ENCODE measurements at places on chromosomes 3 and 15. TPM values are rescaled to one million over a fixed set of nuclear protein-coding genes. Genes with fewer than 3 reads are reported as not detected.

Gene MME
- 41.0 TPM for total RNA-seq

DNA sequence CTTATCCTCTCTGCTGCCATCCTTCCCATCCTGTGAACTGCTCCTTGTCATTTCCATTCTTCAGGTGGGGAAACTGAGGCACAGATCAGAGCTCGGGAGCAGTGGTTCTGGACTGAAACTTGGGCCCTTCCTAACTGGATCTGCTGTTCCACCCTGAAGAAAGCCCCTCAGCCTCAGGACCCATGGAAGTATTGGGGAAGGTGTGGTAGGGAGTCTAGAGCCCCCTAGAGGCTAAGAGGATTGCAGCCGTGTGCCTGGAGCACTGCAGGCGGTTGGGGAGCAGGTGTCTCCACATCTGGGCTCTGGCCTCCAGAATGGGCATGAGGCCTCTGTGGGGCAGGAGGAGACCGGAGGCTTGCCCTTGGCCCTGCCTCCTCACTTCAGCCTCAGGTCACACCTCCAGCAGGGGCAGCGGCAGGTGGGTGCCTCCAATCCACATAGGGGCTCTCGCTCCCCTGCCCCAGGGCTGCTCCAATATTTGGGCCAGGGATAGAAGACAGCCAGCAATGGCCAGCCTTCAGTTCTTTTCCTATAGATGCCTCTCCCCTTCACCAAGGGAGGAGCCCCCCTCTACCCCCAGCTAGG is 28.1 kb downstream of the DNAJB8 start:
- H3K27ac ChIP-seq = no peak overlapping the region
- DNase-seq = no peak
- no peak overlapping the region for H3K4me3 ChIP-seq
- no peaks in the 10 kb centered on the region for H3K4me1 ChIP-seq

- H3K36me3 ChIP-seq = no peaks in the 10 kb centered on the region
- H3K27ac ChIP-seq = peak overlapping the region; percentile 13
- no peaks in the 10 kb centered on the region for H3K27me3 ChIP-seq
- no peak overlapping the region for H3K4me3 ChIP-seq
- peak; percentile 48 for DNase-seq
These were observed 37.4 kb downstream of the FILIP1L start for GRCh38 chr3:100076731-100077529.

DNA sequence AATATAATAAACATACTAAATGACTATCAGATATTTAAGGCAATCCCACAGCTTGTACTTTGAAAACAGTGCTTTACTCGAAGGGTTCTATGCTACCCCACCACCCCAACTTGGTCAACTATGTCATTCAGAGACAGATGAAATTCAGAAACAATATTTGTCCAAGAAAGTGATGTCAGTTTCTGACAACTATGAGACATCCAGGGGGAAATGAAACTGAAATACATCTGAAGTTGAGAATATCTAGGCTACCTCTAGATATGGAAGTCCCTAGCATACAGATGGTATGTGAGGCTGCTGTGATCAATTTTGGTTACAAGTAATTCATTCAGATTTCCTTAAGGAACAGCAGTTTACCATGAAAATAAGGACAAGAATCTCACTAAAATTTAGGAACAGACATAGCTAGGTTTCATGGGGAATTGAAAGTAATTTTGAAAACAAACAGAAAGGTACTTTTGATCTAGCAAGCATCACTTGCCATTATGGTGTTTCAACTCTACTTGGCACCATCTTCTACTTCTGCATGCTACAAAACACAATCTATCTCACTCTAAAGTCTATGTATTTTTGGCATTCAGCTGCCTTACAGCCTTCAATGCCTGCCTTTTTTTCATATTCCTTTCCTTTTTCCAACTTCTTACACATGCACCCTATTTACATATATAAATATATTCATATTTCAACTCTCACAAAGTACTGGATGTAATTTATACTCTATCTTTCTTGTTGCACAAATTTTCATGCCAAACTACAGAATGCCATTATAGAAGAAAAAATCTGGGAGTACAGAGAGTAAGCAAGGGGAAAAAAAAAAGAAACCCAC is 21.7 kb downstream of the ATG3 start:
- no peaks in the 10 kb centered on the region for H3K4me1 ChIP-seq
- peaks cover 5% of the 10 kb centered on the region for H3K36me3 ChIP-seq
- H3K27ac ChIP-seq = no peak overlapping the region
- H3K4me3 ChIP-seq = no peak overlapping the region
- H3K27me3 ChIP-seq = no peaks in the 10 kb centered on the region

- H3K27ac ChIP-seq = no peak overlapping the region
- peaks cover 24% of the 10 kb centered on the region for H3K4me1 ChIP-seq
- H3K4me3 ChIP-seq = no peak overlapping the region
- H3K36me3 ChIP-seq = no peaks in the 10 kb centered on the region
These were observed 95.7 kb downstream of the TNIK start for GRCh38 chr3:171364500-171364899.

Gene C3orf18
- 7.0 TPM for total RNA-seq

GRCh38 chr15:54836052-54836795 is 360.5 kb downstream of the RSL24D1 start:
- H3K4me3 ChIP-seq = no peak overlapping the region
- no peaks in the 10 kb centered on the region for H3K4me1 ChIP-seq
- no peak overlapping the region for H3K27ac ChIP-seq
- no peak for DNase-seq

DNA sequence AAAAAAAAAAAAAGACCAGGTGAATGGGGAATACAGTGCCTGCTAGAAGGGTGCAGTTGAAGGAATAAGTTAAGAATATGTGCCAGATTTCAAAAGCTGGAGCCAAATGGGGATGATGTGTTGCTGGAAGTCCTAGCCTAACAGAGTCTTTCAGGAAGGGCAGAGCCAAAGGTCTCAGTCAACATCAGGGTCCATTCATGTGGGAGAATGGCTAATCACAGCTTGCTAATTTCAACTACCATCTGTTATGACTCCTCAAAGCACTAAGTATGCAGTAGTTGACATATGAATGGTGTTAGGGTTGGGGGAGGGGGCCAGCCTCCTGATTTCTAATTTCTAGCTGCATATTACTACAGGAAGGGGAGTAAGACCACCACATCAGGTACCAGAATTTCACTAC is 4.4 kb downstream of the ZBTB38 start:
- no peak for DNase-seq
- H3K4me3 ChIP-seq = no peak overlapping the region
- H3K27me3 ChIP-seq = no peaks in the 10 kb centered on the region
- H3K27ac ChIP-seq = no peak overlapping the region

DNA sequence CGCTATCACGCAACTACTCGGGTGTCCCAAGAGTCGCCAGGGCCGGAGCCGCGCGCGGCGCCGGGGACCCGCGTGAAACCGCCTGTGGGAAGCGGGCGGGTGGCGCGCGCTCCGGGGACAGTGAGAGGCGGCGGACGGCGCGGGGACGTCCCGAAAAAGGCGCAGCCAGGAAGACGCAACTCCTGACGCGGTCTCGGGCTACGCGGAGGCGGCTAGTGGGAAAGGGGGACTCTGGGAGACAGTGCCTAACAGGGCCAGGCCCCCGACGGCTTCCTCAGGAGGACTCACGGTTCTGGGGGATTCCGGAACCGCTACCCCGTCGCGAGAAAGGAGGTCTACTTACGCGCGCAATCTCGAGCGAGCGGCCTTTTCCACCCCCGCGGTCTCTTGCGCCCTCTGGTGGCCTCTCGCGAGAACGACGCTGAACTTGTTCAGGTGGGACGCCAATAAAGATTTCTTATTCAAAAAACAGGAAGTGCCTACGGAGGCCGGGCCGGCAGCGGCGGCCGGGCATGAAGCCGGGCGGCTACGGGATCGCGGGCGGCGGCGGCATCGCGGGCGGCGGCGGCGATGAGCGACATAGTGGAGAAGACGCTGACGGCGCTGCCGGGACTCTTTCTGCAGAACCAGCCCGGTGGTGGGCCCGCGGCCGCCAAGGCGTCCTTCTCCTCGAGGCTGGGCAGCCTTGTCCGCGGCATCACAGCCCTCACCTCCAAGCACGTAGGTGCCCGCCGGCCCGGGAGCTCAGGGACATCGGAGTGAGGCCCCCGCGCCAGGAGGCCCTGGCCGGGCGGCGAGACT is at the start of gene AP4E1:
Gene AP4E1, plus strand, starts transcription at position 475 of the 801 bp plus-strand sequence. Its CDS starts 96 bp downstream, at position 571.
- DNase-seq = peak; percentile 95
- H3K27me3 ChIP-seq = no peaks in the 10 kb centered on the region
- H3K27ac ChIP-seq = peak within 1 kb of the TSS; percentile 91

Gene RYR3
- 0.71 TPM for total RNA-seq

DNA sequence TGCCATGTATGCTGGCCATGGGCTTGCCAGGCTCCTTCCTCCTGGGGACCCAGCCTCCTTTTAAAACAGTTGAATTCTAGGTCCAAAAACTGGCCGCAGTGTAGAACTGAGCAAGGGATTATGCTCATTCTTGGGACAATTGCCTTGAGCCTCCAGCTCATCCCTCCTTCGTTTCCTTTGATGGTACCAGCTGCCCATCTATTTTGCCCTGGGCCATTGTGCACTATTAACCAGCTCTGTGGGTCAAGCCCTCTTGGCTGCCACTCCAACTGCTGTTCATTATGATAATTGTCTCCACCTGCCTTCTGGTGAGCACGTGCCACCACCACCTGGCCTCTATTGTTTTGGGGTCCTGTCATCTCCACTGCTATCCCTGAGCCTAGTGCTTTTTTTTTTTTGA is 75.8 kb upstream of the SYN2 start:
- H3K27me3 ChIP-seq = no peaks in the 10 kb centered on the region
- H3K27ac ChIP-seq = no peak overlapping the region
- no peaks in the 10 kb centered on the region for H3K36me3 ChIP-seq
- H3K4me3 ChIP-seq = no peak overlapping the region

Gene GOLGA6B
- total RNA-seq = not detected

DNA sequence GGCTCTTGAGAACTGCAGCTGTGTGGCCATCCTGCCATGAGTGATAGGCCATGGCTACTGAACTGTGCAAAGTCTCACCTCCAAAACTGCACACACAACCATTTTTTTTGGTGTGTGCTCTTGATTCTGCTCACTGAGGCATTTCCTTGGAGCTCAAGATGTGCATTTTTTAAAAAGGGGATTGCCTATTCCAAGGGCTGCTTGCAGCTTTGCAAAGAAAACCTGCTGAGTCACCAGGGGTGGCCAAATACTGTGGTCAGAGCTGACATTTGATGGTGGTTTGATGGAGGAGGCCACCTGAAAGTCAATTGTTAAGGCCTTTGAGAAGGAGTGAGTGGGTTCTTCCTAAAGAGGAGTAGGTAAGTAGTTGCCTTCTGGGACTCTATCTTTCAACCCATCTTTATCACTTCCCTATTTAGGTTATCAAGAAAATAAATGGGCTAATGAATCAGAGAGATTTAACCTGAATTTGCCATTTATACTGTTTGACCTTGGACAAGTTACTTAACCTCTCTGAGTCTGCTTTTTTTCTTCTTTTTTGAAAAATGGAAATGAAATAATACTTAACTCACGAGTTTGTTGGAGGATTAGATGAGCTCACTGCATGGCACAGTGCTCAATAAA is 87.9 kb downstream of the CHST2 start:
- H3K27ac ChIP-seq = no peak overlapping the region
- no peaks in the 10 kb centered on the region for H3K36me3 ChIP-seq
- peaks cover 18% of the 10 kb centered on the region for H3K4me1 ChIP-seq
- no peaks in the 10 kb centered on the region for H3K27me3 ChIP-seq
- no peak for DNase-seq

Gene LRTM1
- total RNA-seq = not detected

All from lung (tissue), 17 donors.